ENCODE measurements at places on chromosomes 3 and 15.

DNA sequence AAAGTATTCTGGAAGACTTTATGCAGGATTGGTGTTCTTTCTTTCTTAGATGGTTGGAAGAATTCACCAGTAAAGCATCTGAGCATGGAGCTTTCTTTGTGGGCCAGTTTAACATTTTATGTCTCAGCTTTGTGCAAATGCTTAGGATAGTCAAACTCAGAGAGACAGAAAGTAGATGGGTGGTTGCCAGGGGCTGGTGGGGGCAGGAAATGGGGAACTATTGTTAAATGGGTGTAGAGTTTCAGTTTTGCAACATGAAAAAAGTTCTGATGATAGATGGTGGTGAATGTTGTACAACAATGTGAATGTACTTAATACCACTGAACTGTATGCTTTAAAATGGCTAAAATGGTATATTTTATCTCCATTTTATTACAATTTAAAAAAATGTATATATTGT, 24.8 kb downstream of the SPCS1 start:
- DNase-seq = no peak

- no peak for DNase-seq
Observed at GRCh38 chr15:63983061-63983711, 63.1 kb downstream of the DAPK2 start.

DNA sequence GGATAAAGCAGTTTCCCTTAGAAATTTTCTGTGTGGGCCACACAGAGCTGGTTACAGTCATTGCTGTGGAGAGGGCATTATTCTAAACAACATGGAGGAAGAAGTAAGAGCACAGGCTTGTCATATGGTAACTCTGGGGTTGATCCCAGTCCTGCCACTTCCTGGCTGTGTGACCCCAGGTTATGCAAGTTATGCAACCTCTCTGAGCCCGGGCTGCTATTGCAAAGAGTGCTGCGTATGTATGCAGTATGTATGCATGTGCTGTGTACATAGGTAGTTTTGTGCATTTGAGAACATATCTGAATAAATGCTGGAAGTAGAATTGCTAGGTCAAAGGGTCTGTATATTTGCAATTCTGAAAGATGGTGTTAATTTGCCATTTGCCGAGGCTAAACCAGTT, 9.2 kb downstream of the SPSB4 start:
- no peak for DNase-seq

DNA sequence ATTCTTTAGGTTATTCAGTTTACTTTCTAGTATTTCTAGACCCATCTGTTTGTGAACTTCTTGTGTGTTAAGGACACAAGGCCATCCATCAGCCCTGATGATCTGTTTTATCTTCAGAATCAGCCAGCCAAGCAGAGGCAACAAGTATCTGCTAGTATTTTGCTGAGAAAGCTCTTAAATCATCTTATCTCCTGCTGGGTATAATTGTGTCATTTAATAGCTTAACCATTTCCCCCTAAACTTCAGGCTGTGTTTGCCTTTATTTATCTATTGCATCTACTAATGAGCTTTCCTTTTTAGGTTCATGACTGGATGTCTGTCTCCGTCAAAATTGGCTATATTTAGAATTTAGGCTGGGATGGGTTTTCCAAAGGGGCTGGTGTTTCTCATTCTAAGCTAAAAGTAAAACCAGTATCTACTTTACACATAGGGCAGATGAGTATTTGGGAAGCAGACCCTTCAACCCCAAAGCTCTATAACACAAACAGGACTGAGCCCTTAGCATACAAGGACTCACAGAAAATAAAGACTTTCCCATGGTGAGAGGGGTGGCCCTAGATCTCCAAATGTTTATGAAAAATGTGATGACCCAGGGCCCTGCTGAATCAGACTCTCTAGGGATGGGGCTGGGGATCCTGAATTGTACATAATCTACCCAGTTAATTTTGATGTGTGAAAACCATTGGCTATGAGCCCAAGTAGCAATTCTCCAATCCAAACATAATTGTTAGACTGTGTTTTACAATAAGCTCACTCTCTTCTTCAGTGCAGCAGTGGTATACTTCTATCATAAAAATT, 65.3 kb upstream of the PSMD6 start:
- DNase-seq = no peak

GRCh38 chr3:60322298-60322856, 928.9 kb downstream of the FHIT start:
- DNase-seq = no peak

DNA sequence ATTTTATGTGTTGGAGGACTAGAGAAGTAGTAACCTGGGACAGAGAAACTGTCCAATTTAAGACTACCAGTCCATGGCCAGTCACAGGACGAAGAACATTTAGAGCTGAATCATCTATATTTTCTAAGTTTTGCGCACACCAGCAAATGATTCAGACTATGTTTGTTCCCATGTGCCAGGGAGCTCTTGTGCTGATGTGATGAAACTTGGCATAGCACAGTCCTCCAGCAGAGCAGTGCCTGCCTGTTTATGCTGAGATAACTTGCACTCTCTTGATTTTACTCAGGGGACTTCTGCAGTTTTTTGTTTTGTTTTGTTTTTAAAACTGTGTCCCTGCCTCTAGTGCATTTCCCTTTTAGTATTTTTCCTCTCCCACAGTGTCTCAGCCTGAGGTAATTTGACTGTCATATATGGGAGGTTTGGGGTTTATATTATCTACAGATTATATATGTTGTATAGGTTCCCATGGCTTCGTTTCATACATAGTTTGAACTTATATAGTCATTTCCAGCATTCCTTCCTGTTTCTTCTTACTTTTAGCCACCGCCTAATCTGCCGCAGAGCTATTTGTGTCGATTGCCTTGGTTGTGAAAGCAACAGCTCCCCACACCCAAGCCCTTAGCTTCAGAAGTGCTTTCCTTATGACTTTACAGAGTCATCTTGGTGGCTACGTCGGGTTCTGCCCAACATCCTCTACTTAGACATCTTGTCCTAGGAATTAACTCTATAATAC, 45.5 kb downstream of the PPM1L start:
- DNase-seq = peak; percentile 60

- no peak for DNase-seq
Observed at GRCh38 chr3:1611824-1612223, 486.8 kb upstream of the CNTN4 start.

DNA sequence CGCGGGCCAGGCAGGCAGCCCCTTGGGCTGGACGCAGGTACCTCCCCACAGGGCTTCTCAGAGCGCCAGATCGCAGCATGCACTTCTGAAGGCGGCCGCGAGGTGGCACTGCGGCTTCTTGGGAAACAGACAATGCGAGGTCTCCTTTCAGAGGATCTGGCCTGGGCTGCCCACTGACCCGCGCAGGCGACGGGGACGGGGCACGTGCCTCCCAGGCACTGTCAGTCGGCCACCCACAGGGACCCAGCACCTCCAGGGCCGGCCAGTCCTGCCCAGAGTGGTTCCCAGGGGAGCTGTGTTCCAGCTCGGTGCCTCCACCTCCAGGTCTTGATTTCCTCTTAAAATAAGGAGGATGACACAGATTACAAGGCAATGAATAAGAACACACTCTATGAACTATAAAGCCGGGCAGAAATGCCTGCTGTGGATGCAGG, 24.4 kb upstream of the TXNRD3 start:
- peak; percentile 59 for DNase-seq

DNA sequence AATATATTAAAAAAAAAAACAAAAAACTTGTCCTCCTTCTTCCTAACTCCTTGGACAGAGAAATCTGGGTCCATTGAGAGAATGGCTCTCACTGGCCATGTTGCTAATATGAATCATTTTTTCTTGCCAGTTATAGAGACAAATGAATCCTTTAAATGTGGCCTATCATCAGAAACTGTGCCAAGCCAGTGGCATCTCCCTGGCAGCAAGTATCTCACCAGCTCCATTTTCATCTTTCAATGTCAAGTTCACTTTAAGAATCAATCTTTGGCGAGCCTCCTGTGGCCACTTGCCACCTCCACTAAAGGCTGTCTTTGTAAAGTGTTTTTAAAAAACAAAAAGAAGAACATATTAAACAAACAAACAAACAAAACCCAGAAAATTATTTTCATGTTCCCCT, 202.5 kb downstream of the TUSC7 start:
- no peak for DNase-seq

DNA sequence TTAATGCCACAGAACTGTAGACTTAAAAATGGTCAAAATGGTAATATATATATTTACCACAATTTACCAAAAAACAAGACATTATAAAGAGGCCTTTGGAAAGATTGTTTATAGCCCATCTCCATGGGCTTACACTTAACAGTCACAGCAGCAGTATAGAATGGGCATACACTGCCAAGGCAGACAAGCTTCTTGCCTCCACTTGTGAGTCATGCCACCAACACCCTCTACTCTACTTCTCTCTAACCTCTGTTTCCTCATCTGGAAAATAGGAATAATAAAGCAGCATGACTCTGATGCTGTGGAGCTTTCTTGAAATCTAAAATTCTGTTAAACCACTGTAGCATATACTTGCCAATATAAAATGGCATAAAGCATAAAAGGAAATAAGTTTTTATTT, 14.4 kb upstream of the GPR156 start:
- DNase-seq = no peak

GRCh38 chr15:52463638-52464037, 65.0 kb downstream of the MYO5A start:
- no peak for DNase-seq

GRCh38 chr15:27398631-27399161, 427.7 kb downstream of the GABRG3 start:
- no peak for DNase-seq

- no peak for DNase-seq
Observed at GRCh38 chr15:77695961-77696582, 63.4 kb upstream of the LINGO1 start.

DNA sequence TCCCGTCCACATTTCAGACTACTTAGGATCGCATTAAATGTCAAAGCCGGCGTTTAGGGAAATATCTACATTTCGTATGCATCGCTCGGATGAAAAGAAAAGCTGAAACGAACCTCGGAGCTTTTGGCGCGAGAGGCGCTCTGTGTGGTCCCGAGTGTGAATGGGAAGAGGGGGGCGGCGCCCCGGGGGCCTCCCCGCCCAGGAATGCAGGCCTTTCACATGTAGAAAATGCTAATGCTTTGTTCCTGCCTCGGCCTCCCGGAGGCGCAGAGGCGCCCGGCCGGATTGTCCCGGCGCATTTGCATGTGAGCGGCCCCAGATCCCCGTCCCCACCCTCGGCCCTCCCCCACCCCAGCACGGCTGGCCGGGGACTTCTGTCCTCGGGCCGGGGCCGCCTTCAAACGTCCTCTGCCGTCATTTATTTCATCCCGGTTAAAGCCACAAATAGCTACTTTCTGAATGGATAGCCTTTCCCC, 37.0 kb upstream of the TRIM71 start:
- DNase-seq = no peak

DNA sequence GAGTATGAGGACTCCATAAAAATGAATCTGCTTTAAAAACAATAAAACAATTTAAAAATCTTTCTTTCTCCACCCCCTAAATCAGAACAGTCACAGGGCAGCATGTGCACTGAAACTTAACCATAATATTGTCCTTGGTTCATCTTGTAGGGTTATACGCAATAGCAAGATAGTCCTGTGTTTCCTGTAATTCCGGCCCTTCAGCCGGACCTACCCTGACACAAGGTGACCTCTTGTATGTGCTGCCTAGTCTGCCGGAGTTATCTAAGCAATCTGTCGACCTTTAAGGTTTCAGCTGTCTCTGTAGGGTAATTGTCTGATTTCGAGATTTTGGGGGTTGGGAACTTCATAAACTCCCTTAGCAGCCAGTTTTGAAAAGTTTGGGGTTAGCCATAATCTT, 99.9 kb downstream of the DHX36 start:
- no peak for DNase-seq

DNA sequence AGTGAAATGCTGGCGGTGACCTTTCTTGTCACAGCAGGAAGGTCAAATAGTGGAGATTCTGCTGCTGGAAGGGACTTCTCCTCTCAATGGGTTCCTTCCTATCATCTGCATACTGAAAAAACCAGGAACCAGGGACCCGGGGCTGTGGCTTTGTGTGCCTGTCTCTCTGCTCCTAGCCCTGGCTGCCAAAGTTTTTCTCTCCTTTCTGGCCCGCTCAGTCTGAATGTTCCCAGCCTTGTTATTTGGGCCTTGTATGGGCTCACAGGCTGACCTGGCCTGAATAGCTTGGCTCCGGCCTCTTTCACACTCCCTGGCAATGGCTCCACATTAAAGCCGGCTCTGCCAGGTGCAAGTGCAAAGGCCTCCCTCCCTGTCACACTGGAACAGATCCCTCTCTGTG, 94.7 kb downstream of the LRIG1 start:
- DNase-seq = peak; percentile 69

- DNase-seq = no peak
Observed at GRCh38 chr15:76059320-76060117, at the start of gene TMEM266. TSS of gene TMEM266 (plus strand) at chr15:76059985. CDS start at chr15:76134264, 74,279 bp downstream.

- no peak for DNase-seq
Observed at GRCh38 chr15:90087454-90088154, 14.7 kb downstream of the IDH2 start.

DNA sequence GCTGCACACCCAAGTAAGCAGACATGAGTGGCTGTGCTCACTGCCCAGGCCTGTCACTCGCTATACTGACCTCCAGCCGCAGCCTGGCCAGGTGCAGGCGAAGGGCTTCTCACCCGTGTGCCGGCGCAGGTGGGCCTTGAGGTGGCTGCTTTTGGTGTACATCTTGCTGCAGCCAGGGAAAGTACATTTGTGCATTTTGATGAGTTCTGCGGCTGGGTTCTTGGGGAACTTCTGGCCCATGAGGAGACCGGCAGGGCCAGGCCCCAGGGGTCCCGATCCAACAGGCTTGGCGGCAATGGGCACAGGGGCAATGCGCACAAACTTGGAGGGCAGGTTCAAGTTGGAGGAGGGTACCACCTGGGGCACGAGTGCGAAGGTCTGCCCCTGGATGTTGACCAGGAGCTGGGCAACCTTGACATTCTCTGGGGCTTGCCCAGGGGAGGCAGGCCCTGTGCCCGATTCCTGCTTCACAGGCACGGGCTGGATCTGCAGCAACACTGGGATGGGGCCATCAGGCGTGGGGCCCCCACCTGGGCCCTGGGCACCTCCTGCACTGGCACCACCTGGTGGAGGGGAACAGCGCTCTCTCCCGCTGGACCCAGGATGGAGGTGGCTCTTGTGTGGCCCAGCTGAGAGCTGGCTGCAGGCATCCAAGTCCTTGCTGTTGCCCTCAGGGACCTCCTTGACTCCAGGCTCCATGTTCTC, 5.3 kb downstream of the KLF15 start:
- DNase-seq = no peak

DNA sequence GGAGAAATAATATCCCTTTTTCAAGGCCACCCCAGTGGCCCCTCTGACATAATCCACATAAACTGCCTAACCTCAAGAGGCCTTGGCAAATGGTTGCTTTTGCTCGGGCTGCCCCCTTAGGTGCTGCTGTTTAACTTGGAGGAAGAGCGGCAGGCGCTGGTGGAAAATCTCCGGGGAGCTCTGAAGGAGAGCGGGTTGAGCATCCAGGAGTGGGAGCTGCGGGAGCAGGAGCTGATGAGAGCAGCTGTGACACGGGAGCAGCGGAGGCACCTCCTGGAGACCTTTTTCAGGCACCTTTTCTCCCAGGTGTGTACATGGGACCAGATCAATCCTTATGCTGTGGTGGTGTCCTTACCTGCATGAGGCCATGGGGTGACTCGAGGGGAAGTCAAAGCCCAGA, 15.0 kb downstream of the DUOX1 start:
- no peak for DNase-seq

All from pons (tissue), 1 donor.